ENCODE measurements at places on chromosomes 11 and 22.
A peak's percentile ranks its signal among the peaks of the same experiment; 100 is the strongest.

DNA sequence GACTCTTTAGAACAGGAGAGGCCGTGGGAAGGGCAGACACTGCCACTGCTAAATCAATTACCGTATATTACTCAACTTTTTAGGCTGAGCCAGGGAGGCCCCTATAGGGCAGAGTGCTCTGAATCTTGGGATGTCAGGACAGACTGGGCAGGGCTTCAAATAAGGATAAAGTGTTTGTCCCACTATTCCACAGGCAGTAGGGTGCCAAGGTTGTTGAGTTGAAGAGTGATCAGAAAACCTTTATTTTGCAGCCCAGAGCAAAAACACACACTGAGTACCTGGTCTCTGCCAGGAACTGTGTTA lies 1.6 kb upstream of the B4GAT1 start:
- DNase-seq: no peak

DNA sequence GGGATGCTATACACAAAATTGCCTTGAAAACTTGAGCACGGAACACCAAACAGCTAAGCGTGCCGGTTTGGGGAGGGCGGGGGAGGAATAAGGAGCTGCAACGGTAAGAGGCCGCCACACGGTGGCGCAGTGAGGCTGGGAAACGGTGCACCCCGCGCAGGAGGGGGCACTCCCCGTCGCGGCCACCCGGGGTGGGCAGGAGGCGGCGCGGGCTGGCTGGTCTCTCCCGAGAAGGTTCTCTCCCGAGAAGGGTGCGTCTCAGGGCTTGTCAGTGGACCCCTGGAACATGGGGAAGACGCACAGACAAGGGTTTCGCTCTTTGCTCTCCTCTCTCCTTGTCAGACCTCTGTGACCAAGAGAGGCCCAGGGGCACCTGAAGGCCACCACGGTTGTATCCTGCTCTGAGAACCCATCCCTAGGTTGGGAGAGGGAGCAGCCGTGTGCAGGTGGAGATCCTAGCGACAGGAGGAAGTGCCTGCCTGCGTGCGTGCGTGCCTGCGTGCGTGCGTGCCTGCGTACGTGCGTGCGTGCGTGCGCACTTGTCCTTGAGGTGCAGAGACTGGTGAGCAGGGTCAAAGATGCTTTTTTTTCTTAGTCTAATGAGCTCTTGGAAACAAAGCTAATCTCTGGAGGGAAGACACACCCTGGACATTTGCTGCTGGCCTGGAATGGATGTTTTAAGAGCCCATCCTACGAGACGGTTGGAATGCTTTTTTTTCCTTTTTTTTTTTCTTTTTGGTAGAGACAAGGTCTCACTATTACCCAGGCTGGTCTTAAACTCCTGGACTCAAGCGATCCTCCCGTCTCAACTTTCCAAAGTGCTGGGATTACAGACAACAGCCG lies 18.1 kb upstream of the JAM3 start:
- DNase-seq: no peak

- DNase-seq: no peak
Measured at GRCh38 chr11:1130276-1131032, 27.3 kb upstream of the MUC5AC start.

GRCh38 chr11:77450227-77450626 lies 23.7 kb downstream of the PAK1 start:
- no peak for DNase-seq

DNA sequence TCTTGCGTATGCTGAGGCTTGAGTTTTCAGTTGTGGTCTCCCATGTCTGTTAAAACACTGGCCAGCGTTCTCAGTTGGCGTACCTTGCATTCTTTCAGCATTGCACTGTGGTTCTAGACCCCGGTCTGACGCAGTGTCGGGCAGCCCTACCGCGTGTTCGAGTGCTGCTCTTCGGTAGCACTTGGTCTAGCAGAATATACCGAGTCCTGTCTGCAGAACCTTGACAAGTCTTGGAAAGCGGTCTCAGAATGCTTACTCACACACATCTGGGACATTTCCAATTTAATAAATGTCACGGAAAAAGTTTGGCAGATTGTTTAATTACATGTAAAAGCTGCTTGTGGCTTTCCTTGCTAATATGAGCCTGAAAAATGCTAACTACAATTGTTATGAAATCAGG lies 32.6 kb downstream of the PPFIA1 start:
- no peak for DNase-seq

DNA sequence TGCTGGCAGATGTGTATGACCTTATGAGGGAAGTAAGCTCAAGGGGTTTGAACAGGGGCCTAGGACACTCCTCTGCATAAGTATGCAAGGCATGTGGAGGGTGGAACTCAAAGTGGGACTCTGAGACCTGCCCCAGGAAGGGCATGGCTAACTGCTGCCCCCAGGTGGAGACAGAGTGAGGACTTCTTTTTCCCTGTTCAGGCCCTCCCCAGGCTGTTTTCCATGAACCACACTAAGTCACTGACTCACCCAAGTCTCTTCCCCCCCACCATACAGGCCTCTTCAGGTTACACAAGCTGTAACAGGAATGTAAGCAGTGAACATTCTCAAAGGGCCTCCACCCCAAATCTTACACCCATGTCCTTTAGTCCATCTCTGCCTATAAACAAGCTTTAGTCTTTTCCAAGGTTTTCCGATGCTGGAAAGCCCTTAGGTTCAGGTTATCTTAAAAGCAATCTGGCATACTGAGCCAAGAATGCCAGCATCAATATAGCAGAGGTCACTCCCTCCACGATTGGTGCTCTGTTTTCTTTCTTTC lies 13.1 kb downstream of the EEF1G start:
- peak; percentile 83 for DNase-seq

DNA sequence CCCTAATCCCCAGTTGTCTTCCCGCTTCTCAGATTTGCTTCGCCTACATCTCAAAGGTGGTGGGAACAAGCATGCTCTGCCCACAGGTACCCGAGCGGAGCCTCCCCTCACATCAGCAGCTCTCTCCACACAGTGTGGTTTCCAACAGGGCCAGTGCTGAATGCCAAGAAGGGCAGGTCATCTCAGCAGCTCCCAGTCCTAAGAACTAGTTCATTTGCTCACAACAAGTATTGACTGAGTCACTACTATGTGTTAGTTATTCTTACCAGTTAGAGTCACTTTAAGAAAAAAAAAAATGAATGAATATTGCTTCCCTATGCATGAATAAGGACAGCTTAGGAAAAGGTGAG lies 66.2 kb downstream of the THAP12 start:
- no peak for DNase-seq

DNA sequence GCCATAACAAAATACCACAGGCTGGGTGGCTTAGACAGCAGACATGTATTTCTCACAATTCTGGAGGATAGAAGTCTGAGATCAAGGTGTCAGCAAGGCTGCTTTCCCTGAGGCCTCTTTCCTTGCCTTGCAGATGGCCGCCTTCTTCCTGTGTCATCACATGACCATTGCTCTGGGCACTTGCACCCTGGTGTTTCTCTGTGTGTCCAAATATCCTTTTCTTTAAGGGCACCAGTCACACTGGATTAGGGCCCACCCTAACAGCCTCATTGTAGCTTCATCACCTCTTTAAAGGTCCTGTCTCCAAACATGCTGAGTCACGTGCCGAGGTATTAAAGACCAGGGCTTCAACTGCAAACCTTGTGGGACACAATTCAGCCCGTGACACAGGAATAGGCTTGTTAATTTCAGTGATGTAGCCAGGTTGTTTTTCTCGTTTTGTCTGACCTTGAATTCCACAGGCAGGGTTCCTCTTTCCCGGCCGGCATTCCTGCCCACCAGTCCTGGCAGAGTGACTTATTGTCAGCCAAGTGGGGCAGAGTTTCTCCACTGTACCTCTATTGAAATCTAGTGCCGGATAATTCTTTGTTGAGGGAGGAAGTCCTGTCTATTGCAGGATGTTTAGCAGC lies 100.1 kb downstream of the KCNQ1OT1 start:
- DNase-seq: no peak

GRCh38 chr11:11211186-11211585 lies 141.9 kb downstream of the CSNK2A3 start:
- no peak for DNase-seq

- no peak for DNase-seq
Measured at GRCh38 chr22:30667107-30667493, 575 bp downstream of the DUSP18 start.

DNA sequence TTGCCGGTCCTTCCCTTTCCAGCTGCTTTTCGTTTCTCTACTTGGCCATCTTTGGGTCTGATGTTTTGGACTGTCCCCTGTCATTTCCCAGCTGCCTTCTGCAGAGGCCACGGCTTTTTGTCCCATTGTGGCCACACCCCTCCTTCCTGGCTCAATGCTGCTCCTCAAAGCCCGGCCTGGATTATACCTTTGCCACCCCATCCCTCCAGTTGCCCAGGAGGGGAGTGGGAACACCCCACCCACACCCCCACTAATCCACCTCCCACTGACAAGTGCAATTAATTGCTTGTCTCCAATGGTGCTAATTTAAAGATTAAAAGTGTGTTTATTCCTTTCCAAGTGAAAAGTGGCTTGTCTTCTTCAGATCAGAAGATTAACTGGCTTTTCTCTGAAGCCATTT lies 34.2 kb upstream of the CSNK2A3 start:
- DNase-seq: no peak

DNA sequence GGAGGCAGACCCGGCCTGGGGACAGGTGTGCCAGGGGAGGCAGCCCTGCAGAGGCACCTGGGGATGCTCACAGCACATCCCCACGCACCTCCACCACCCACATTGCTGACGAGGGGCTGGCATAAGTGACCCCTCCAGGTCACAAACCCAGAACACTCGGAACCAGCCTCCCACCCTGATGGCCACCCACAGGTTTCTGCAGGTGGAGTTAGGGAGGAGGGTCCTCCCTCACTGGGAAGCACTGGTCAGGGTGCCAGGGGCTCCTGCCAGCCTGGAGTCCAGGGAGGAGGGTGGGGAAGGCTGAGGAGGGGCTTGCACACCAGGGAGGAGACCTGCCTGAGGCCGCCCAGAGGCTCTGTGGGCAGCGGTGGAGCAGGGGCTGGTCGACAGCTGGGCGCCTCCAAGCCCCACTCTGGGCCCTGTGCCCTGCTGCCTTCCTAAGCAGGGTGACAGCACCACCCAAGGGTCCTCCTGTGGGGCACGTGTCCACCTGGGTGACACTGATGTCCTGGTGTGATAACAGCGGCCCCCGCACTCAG lies 51.0 kb upstream of the CARS1 start:
- no peak for DNase-seq

- DNase-seq: no peak
Measured at GRCh38 chr11:81000334-81000733, 1559.5 kb upstream of the TENM4 start.

- no peak for DNase-seq
Measured at GRCh38 chr11:108117746-108118371, 3.5 kb upstream of the ACAT1 start.

DNA sequence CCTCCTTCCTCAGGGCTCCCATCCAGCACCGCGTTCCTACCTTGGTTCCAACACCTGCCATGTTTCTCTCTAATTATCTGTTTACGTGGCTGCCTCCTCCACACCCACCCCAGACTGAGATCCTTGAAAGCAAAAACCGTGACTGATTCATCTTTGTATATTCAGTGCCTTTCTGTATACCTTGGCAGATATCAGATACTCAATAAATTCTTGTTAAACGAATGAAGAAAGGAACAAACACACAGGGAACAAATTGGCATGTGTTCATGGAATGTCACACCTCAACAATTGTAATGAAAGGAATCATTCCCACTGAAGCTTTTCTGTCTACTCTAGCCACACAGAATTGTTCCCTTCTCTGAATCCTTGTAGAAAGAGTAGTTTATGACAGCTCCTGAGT lies 20.4 kb upstream of the LRRC55 start:
- DNase-seq: no peak

- no peak for DNase-seq
Measured at GRCh38 chr11:80462211-80462610, 1021.4 kb upstream of the TENM4 start.

DNA sequence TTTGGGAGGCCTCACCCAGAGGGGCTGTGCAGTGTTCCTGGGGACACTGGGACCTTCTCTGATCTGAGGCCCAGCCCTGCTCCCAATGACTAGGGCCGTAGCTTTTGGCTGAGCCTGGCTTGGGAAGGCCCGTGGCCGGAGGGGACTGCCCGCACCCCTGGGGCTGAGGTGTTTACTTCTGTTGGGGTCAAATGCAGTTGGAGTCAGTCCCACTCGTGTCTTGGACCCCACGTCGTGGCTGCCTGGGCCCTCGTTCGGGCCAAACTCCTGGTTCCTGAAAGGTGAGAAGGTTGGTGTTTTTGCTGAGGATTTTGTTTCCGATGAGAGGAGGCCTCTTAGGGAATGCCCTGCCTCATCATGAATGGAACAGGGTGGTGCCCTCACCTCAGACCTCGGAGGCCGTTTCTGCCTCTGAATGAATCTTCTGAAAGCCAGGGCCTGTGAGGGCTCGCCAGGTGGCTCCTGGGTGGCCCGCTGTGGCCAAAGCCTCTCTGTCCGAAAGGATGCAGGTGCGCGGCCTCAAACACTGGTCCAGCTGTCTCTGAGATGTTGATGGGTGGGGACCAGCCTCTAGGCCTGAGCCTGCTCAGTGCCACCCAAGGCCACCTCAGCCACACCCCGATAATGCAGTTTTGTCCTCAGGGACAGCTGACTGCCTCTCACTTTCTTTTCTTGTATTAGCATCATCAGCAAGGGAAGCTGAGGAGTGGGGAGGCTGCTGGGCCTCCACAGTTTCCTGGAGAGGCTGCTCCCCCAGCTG lies 40.3 kb upstream of the A4GALT start:
- no peak for DNase-seq

GRCh38 chr22:23106906-23107367 lies 34.9 kb downstream of the RSPH14 start:
- DNase-seq: no peak

DNA sequence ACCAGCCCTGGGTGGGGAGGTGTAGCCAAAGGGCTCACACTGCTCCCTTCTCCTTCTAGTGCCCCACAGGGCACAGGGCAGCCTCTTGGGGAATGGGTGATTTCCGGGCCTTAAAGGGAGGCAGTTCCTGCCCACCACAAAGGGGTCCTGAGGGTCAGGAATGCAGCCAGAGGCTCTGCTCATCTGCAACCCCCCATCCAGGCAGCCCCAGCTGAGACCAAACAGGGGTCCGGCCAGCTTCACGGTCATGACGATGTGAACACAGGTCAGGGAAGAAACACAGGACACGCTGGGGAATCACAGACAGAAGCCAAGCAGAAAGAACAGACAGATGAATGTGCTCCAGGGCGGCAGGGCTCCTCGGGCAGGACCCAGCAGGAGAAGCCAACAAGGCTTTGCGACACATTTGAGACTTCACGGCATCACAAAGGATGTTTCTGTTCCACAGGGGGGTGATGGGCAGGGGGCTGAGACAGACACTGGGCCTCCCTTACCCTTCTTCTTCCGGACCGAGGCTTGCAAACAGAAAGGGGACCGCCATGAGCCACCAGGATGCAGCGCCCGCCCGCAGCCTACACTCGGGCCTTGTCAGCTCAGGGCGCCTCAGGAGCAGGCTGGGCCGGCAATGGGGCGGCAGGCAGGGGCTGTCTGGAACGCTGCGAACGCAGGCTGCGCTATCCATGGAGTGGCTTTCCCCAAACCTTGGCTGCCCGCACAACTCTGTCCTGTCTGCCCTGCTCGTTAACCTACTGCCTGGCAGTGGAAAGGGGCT lies 101.9 kb downstream of the CTTN start:
- DNase-seq: no peak

All from thoracic aorta (tissue), 2 donors.